ENCODE measurements at places on chromosomes 2 and 18.

- DNase-seq: no peak
Observed at GRCh38 chr2:150620416-150620815, 132.9 kb upstream of the RND3 start.

DNA sequence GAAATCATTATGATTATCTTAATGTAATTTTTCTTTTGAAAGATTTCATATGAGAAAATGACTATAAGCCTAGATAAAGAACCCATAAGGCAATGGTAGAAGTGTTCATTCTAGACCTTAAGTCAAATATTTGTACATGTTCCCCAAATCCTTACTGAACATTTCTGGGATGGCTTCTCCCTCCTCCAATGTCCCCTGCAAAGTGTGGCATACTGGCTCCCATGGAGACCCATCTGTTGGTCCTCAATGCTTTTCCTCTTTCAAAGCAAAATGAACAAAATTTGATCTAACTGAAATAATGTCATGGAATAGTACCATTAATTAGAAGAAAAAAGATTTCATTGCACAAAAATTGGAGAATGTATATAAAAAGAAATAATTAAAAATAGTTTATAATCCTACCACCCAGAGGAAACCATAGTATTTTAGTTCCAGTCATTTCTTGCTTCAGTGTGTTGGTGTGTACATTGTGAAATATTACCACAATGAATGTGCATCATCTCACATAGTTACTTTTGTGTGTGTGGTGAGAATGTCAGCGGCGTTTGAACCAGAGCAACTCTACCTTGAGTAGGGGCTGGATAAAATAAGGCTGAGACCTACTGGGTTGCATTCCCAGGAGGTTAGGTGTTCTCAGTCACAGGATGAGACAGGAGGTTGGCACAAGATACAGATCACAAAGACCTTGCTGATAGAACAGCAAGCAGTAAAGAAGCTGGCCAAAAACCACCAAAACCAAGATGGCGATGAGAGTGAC is 181.3 kb downstream of the UXS1 start:
- no peak for DNase-seq

DNA sequence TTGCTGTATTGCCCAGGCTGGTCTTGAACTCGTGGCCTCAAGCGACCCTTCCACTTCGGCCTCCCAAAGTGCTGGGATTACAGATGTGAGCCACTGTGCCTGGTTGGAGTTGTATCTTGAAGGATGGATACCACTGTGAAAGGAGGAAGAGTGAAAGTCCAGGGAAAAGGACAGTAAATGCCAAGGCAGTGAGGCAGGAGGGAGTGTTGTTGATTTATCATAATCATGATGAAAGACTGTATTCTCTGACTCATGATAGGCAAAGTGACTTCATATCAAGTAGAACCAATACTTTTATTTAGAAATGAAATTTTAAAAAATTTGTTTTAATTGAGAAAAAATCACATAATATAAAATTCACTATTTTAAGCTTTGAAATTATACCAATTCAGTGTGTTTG is 162.3 kb downstream of the ARHGAP28 start:
- no peak for DNase-seq

DNA sequence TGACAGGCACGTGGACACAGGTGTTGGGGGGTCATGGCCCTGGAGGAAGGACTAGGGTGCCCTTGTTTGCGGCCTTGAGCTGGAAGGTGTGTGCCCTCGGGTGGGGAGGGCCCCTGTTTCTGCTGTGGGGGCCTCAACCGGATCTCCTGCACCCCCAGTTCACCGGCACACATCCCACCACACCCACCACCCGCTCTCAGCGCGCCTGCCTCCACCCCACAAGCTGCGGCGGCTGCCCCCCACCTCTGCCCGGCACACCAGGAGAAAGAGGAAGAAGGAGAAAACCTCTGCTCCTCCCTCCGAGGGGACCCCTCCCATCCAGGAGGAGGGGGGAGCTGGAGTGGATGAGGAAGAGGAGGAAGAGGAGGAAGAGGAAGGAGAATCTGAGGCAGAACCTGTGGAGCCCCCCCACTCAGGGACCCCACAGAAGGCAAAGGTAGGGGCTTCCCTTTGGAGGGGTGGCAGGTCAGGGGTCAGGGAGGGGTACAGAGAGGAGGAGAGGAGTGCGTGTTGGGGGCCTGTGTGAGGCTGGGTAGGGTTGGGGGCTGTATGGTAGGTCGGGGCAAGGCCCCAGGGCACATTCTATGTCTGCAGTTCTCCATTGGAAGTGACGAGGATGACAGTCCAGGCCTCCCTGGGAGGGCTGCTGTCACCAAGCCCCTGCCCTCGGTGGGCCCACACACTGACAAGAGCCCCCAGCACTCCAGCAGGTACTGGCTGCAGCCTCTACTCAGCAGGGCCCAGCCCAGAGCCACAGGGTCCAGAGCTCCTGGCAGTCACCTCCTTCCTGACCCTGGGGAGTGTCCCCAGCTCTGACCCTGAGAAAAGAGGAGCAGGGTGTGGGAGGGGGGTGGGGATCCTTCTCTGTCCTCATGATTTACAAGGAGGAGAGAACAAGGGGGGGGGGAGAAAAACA is 1.8 kb downstream of the SLC4A3 start:
- DNase-seq: no peak

DNA sequence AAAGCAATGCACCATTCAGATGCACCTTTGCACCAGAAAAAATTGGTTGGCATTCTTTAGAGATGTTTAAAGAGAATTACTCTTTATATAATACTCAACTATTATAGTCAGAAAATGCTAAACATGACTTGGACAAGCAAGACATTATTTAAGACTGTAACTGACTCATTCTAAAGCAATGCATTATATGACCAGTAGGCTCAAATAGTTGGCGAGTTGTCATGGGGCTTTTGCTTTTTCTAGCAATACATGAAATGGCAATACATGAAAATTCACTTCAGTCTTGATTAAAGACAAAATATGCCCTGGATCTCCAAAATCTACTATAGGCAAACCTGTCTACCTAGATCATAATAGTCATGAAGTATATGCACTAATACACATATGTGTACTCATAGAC is 216.9 kb upstream of the VWC2L start:
- DNase-seq: no peak

DNA sequence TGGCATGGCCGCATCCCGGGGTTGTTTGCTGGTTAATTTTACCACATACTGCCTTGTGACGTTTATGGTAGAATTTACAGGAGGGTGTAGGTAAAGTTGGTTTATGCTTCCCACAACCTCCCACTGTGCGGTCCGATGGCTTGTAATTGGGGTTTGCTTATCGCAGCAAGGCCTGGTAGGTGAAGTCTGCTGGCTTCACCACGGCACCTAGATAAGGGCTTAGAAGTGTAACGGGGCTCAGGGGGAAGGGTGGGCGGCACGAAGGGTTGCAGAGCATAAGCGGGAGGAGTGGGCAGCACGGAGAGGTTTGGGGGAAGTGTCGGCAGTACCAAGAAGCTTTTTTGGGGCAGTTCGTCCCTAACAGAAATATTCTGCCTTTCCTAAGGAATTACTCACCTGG is 39.0 kb upstream of the TMEM131 start:
- no peak for DNase-seq

DNA sequence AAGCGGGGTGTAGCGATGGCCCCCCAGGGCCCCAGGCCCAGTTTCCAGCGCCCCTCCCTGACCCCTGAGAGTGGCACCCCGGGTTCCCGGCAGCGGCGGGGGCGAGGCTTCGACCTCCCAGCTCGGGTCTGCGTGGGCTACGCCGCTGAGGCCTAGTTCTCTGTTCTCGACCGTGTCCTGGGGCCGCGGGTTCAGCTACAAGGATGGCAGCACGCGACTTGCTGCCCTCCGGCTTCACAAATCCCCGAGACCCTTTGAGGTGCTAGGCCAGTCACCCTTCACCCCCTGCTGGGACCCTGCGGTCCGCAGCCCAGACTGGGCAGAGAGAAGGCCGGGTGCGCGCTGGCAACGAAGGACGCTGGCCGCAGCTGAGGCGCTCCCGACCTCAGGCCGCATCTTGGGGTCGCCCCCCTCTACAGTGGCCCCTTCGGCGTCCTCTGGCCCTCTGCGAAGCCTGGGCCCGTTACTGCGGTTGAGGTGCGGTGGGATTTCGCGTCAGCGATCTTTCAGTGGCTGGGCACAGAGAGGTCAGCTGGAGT is 1.2 kb downstream of the OTX1 start:
- no peak for DNase-seq

DNA sequence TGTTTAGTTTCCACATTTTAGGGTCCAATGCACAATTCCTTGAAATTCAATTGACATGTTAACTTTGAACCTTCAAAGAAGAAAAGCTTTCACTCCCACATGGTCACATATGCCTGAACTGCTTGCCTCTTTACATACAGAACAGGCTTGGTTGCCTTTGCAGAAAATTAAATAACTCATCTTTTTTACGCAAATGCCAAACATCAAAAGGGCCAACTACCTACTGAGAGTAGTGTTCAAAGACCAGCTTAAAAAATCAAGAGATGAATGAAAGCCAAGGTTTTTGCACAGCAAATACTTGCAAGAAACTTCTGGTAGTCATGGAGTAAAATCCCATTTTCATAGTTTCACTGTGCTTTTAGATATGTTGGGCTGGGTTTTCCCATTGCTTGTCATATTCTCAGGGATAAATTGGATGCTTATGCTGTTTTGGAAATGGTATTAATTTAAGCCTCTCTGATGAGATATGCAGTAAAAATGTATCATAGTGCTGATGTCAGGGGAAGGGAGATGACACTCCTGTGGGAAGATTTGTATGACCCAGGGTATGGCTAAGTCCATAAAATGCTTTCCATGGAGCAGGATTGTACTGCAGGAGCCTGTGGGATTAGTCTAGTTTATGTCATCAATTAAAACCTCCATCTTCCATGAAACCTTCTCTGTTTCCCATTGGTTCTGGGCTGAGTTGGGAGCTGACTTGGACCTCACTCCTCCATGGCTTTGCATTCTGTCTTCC is 60.6 kb upstream of the DARS1 start:
- no peak for DNase-seq

DNA sequence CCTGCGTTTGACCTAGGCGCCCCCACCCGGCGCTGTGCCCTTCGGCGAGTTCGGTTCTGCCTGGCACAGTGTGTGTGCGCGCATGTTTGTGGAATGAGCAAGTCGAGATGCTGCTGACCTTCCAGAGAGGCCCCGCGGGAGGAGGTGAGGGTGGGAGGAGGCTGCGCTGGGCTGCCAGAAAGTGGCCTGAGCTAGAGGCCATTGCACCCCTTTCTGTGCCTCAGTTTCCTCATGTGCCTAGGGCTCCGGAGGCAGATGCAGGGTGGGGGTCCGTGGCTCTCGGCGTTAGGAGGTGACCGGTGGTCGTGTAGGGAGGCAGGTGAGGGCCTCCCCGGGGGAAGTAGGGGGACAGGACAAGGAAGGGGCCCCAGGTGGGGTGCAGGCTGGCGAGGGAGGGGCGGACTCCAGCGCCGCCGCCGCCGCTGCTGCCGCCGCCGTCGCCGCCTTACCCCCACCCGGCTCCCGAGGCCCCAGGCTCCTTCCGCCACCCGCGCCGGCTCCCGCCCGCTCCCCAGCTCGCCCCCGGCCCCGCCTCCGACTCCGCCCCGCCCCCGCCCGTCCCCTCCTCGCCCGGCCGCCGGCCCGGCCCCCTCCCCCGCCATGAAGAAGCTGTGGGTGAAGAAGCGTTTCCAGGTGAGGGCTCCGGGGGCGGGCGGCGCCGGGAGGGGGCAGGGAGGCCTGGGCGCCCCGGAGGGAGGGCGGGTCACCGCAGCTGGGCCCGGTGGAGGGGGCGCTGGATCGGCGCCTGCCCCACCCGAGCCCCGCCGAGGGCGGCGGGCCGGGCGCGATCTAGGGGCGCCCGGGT is 7.0 kb downstream of the SPEG start:
- DNase-seq: no peak

GRCh38 chr18:36301884-36302283 is 4.4 kb downstream of the FHOD3 start:
- no peak for DNase-seq

- no peak for DNase-seq
Observed at GRCh38 chr2:186485576-186485870, 537 bp upstream of the ZC3H15 start.

- no peak for DNase-seq
Observed at GRCh38 chr2:235432741-235433520, 60.9 kb upstream of the AGAP1 start.

DNA sequence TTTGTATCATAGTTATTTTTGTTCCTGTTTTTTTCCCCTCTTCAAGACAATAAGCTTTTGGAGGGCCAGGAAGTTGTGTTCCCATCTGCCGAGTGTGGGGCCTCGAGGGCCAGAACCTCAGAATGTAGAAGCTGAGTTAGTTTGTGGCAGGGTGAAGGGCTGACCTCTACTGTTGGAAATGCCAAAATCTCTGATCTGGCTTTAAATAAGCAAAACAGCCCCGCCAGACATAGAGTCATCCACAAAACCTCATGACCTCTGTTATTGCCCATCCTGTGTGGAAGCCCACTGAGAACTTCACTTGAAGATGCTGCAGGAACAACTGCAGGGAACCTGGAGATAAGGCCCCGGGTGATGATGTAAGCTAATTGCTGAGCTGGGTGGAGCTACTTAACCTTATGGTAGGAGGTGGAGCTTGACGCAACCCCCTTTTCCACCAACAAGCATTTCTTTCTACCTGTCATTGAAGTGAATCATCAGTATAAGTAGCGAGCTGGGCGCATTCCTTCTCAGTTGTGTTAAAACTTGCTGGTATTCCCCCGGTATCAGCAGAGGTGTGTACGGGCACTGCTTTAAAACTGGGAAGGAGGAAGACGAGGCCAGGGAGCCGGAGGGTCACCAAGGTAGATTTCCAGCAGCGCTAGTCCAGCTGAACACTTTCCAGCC is 177.2 kb downstream of the NEDD4L start:
- DNase-seq: no peak

- DNase-seq: no peak
Observed at GRCh38 chr2:236127010-236127409, 41.2 kb downstream of the GBX2 start.

GRCh38 chr2:145086910-145087309 is 567.0 kb upstream of the ZEB2 start:
- no peak for DNase-seq

DNA sequence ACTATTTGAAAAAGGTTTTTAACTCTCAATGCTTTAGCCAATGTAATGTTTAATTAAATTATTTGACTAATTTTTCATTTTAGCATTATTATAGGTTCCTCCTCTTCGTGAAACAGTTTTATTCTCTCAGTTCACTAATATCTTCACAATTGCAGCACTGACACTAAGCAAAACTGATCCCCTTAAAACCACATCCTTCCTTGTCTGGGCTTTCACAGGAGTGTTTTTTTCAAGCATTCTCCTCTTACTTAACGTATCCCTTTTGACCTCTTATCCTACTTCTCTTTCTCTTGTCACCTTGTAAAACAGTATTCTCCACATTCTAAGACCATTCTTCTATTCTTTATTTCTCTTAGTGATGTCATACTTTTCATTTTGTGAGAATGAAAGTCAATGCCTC is 112.8 kb downstream of the DSC3 start:
- DNase-seq: no peak

Data from central memory CD8-positive, alpha-beta T cell (primary cell).